ENCODE measurements at places on chromosomes 2 and 18. TPM values are rescaled to one million over a fixed set of nuclear protein-coding genes. Genes with fewer than 3 reads are reported as not detected.

SPAG16 gene
- polyA plus RNA-seq: 57.2 TPM

ALPG gene
- polyA plus RNA-seq: not detected

DNA sequence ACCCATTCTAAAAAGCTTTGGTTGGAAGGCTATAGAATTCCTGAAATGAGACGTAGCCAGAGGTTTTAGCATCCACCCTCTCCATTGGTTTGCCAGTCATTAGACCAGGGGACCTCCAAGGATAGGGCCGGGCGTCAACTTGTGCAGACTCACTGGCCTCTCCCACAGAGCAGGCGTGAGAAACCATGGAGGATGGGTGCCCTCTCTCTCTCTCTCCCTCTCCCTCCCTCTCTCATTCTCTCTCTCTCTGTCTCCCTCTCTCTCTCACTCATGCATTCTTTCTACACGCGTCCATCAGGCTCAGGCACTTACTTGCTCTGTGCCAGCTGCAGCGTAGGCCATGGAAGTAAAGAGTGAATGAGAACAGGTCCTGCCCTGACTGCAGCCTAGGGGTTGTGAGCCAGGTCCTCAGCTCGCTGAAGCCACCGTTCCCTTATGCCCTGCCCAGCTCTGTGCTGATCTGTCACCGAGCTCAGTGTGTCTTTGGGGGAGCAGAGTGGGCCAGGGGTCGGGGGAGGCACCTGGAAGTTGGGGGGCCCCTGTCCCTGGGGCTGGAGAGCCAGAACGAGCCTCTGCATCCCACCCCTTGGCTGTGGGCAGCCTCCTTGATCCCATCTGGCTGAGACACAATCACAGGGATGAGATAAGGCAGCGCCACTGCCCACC, 304.4 kb upstream of the HS6ST1 start:
- no peak for DNase-seq

CROCC2 gene
- polyA plus RNA-seq: 0.06 TPM

GRCh38 chr2:149716687-149717086, 129.1 kb upstream of the MMADHC start:
- DNase-seq: no peak

DNA sequence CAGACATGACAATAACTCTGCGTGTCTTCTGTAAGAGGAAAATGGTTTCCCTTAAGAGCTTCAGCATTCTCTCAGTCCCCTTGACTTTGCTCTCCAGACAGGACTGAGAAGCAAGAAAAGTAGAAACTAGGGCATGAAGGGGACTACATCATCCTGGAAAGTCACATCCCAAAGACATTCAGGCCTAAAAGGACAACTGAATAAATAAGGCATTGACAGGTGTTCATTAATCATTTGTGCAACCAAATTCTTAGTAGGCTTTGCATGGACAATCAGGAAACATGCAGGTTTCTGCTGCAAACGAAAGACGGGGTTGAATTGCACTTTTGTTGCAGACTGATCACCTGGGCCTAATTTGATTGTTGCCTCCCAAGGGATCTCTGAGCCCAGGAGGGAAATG, 1.2 kb upstream of the SGPP2 start:
- DNase-seq: no peak

GORASP2 gene
- polyA plus RNA-seq: 92.2 TPM

DPYSL5 gene
- polyA plus RNA-seq: 7.2 TPM

DNA sequence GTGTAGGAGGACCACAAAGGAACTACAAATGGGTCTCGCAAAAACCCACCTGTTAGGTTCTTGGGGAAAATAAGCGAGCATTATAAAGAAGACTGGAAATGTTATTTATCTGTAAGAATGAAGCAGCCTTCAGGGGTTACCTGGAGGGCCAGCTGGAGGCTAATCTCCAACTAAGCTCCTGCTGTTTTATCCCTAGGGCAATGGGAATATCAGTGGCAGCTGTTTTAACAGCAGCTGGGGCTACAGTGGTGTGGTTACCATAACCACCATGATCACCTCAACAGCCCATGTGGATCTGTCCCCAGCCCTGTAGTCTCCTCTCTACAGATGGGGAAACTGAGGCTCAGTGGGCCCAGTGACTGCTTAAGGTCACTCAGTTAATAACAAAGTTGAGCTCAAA, 108.1 kb downstream of the FTCDNL1 start:
- no peak for DNase-seq

DNA sequence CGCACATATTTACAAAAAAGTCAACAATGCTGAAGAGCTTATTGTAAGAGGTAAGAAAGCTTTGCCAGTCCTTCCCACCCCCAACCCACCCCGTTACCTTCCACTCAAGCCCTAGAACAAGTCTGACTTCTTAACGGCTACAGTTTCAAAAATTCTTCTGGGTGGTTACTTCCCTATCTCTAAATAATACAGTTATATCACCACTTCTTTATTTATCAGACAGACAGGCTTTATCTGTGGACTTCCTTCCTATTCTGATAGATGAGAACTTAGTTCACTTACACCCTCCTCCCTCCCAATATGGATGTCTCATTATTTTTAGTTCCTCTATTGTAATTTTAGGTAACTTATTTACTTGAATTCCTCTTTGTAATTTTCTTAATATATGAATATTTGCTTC, 26.7 kb upstream of the ACTR3 start:
- DNase-seq: no peak

- peak; percentile 73 for DNase-seq
These were observed 12.8 kb downstream of the ATP6V1B1 start for GRCh38 chr2:70948337-70949003.

GRCh38 chr2:216583147-216583546, 50.1 kb upstream of the IGFBP2 start:
- DNase-seq: no peak

- no peak for DNase-seq
These were observed 5.9 kb downstream of the RIOK3 start for GRCh38 chr18:23458830-23459529.

- no peak for DNase-seq
These were observed 97.8 kb upstream of the GLI2 start for GRCh38 chr2:120637847-120638246.

DNA sequence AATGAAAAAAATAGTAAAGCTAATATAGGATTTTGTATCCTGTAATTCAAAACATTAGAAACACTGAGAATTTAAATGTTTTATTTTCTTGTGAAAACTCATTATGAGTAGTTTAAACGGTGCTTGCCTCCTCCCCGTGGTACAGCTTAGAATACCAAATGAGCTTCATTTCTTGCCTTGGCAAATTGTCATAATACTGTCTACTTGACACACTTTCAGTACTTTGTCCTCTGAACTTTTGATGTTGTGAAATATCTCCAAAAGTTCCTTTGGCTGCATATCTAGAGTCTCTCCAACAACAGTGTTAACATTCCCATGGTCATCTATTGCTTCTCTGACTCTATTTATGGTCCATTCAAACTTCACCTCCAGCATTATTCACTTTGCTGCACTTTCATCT, 61.9 kb upstream of the EPB41L5 start:
- no peak for DNase-seq

Data from renal pelvis (tissue), 12 donors.